ENCODE measurements at places on chromosomes 6 and 20. TPM values are rescaled to one million over a fixed set of nuclear protein-coding genes. Genes with fewer than 3 reads are reported as not detected.

- no peak for DNase-seq
Measured at GRCh38 chr6:133945158-133945557, 7.9 kb upstream of the TBPL1 start.

- no peak for DNase-seq
Measured at GRCh38 chr20:20293691-20294385, 74.1 kb upstream of the INSM1 start.

- DNase-seq = no peak
Measured at GRCh38 chr20:12173347-12174012, 255.8 kb downstream of the BTBD3 start.

DNA sequence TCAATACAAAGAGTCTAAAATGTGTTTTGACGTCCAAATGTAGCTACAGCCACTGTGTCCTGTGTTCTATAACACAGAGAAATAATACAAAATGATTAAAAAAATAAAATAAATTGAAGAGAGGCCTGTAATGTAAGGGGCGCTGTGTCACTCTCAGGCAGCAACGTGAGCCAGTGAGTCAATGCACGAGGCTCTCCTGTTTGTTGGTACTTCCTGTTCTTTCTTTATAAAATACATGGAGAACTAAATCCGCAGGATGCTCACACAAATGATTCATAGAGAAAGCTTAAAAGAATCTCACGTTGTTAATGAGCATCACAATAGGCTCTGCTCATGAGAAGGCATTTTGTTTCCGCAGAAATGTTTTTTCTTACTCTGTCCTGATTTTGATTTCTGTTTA, 635.0 kb upstream of the AGPAT4 start:
- DNase-seq = no peak

GRCh38 chr6:116101790-116102189, 1.1 kb downstream of the NT5DC1 start:
- no peak for DNase-seq

OGFR gene
- 44.2 TPM for total RNA-seq

CD40 gene
- 21.6 TPM for total RNA-seq

PAX1 gene
- total RNA-seq = not detected

E2F1 gene
- total RNA-seq = 0.33 TPM

GGTLC1 gene
- not detected for total RNA-seq
